Hematopoietic multipotent progenitor cell treated with erythropoietin and hydrocortisone succinate and interleukin-3 and kit ligand, for 8 days (in vitro differentiated cells): ENCODE measurements at places on chromosomes 3 and 15.

- no peak for DNase-seq
Observed at GRCh38 chr3:43366481-43366880, 80.1 kb downstream of the SNRK start.

GRCh38 chr15:39176030-39176429 is 404.8 kb upstream of the THBS1 start:
- DNase-seq, result no peak

DNA sequence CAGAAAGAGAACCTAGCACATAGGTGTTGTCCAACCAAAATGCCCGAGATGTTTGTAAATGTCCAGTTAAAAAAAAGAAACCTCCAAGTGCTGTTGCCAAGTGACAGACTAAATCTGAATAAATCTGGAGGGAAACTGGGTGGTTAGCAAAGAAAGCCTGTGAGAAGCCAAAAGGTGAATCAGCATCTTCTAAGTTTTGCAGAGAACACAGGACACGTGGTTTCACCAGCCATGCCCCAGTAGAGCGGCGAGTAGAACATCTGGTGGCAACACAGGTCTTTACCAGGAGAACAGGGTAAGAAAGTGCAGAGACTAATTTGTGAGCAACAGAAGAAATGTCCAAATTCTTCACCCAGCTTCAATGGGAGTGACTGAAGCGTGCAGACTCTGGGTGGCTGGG is 986.0 kb downstream of the ROBO2 start:
- no peak for DNase-seq

- DNase-seq, result no peak
Observed at GRCh38 chr3:59690886-59691285, 641.1 kb upstream of the CFAP20DC start.

GRCh38 chr15:56672721-56673120 is 60.6 kb downstream of the ZNF280D start:
- no peak for DNase-seq

DNA sequence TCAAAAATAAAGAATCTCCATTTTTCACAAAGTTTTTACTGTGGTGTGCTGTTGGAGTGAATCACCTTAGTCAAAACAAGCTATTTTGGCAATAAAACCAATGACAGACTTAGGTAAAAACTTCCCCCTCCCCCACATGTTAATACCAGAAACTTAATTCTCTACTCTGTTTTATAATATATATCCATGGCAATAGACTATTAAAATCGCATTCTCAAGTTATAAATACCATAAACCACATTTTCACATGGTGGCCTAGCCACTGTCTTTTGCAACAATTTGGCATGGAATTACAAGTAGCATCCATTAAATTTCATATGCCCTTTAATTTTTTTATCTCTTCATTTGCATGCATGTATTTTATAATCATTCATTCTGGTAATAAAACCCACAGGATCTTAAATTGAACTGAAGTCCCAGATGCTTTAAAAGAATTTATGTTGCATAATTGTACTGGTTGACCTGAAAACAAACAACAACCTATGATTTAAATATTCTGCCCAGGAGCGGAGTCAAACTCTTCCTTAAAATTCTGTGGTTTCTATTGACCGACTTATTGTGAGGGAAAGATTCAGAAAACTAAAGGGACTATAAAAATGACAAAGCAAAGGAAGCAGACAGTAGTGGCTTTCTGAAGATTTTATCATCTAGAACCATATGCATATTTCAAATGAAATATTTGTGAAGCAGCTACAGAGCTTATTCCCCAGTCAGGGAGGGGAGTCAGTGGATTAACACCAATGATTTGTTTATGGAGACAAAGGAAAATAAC is 229.0 kb upstream of the TBL1XR1 start:
- DNase-seq, result peak; percentile 4

DNA sequence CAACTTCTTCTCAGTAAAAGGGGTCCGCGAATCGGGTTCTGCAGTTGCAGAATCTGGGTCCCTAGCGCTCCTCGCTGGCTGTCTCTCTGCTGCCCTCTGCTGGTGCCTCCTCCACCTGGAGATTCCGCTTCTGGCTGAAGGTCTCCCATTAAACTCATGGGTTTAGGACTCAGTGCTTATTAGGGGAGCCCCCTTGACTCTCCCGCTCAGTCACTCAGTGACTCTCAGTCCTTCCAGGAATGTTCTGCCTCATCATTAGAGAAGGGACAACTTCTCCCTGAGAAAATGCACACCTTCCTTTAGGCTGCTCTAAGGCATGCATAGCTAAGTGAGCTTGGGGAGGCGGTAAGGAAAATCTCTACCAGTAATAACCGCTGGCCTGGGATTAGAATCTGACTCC is 7.1 kb downstream of the CPN2 start:
- peak; percentile 63 for DNase-seq

DNA sequence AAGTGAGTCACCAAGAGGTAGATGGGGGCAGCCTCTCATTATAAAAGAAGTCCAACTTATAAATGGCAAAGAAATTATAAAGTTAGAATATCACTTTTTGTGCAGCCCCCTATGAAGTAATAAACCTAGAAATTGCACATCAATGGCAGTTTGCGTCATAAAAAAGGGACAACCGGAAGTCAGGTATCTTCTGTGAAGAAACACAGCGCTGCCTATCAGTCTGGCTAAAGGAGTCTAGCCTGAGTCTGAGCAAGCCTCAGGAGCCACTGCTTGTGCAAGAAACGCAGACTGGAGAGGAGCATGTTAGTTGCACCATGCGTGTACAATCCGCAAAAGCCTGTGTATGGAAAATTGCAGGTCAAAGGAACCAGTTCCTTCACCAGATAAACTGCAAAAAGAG is 178.4 kb downstream of the ARRDC4 start:
- DNase-seq, result no peak

DNA sequence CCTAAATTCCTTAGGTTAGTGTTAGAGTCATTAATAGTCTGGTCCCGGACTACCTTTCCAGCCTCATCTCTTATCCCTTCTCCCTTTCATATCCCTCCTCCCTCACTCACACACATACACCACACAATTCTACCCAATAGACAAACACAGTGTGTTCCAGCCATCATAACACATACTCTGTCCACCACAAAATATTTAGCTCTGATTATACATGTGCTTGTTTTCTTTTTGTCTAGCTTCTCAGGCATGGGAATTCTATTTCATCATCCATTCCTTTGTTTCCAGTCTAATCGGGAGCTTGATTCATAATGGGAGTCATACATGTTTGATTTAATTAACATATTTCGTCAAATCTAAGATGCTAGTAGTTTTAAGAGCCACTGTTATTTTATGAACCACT is 161.8 kb upstream of the BFSP2 start:
- DNase-seq, result no peak

GRCh38 chr3:72846166-72846565 is 2.1 kb downstream of the SHQ1 start:
- no peak for DNase-seq

- no peak for DNase-seq
Observed at GRCh38 chr15:65766422-65767263, 25.4 kb downstream of the DENND4A start.

- DNase-seq, result peak; percentile 65
Observed at GRCh38 chr15:23642413-23643044, 5.1 kb downstream of the MAGEL2 start.

DNA sequence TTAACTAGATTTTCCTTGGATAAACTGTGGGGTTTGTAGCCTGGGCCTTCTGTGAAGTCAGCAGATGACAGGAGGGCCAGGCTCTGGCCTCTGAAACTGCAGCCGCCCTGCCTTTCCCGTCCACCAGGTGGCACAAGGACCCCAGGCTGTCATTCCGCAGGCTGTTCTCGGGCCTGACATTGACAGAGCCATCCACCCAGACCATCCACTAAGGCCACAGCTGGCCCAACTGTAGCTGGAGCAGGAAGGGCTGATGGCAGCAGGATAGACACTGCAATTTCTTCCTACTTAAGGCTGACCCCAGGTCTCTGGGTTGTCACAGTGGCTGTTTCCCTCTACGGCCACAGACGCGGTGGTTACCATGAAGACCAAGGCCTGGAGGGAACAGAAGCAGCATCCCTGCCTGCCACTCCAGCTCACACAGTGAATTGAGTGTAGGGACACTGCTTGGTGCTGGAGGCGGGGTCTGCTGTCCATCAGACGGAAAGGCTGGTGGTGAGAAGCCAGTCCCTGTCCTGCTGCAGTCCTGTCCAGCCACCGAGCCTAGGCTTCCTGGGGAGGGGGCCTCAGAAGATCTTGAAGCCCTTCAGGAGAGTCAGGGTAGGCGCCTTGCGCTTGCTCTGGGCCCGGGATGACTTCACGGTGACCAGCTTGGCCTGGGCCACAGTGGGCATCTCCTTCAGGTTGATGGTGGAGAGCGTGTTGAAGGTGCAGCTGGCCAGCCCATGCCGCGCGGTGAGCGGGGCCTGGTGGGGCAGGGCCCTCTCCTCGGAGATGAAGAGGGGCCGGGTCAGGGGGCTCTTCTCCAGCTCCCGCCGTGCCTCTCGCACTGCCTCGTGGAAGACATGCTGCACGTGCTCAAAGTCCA is 9.4 kb downstream of the SLC51B start:
- DNase-seq, result peak; percentile 59

DNA sequence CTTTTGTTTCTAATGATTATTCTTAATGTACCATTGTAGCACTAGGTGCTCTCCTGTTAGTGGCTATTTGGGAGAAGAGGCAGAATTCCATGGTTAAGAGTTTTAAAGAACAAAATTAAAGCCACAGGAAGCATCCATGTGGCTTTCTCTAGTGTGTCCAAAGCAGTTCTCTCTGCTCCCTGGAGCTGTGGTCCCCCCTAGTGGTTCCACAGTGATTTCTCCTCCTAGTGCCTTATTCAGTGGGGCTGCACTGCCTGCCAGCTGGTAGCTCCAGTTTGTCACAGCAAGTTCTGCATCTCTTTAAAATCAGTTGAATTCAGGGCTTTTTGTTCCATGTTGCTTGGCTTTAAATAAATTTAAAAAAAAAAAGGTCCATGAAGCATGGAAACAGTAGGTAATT is 39.6 kb upstream of the FAM98B start:
- DNase-seq, result peak; percentile 32

- no peak for DNase-seq
Observed at GRCh38 chr3:173747427-173747826, 349.9 kb downstream of the NLGN1 start.

GRCh38 chr15:40163657-40164416 is 3.0 kb downstream of the BUB1B start:
- DNase-seq, result no peak

DNA sequence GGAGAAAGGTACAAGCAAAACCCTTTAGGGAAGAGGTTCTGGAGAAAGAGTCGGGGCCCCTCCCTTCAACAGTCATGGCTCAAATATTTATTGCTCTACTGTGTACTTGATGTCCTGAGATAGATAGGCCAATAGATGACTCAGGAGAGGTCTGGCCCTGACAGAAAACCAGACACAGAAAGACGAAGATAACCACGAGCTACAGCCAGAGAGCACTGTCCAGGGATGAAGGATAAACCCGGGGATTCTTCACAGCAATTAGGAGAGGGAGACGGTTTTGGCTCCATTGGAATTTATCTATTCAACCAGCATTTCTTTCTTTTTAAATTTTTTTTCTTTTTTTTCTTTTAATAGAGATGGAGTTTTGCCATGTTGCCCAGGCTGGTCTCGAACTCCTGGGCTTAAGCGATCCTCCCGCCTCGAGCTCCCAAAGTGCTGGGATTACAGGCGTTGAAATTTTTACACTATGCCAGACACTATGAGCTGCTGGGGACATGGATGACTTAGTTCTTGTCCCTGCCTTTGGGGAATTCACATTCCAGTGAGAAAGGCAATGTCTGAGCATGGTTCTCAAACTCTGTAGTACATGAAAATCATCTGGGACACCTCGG is 4.6 kb upstream of the CIDEC start:
- peak; percentile 66 for DNase-seq

DNA sequence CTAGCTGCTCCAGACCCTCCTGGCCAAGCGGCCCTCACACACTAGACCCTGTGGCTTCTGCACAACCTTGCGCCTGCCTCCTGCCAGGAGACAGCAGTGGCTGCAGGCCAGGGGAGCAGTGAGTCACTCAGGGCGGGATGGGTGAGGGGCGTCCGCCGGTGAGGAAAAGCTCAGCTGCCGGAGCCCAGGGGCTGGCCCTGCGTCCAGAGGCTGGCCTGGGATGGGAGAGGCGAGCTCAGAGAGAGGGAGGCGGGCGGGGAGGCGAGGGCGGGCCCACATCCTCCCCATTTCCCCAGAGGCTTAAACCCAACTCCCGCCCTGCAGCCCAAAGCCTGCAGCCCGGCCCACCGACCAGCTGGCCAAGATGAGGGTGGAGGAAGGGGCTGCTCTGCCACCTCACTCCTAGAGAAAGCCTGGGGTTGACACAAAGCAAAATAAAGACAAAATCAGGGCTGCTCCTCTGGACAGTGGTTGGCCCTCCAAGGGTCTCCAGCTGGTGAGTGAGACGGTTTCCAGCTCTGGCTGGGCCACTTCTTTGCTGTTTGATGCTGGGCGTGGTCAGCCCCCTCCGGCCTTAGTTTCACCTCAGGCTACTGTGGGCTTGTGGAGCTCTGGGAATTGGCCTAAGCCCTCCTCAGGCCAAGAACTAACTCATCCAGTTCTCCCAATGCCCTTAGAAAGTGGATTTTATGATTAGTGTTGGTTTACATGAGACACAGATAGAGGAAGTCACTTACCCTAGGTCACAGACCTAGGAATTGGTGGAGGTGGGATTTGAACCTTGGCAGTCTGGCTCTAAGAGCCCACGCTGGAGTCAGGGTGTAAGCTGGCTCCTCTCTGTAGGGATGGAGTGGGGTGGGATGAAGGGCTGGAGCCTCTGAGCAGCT is 50.6 kb downstream of the IQSEC1 start:
- DNase-seq, result no peak

- DNase-seq, result no peak
Observed at GRCh38 chr15:49506341-49506740, 83.3 kb downstream of the FGF7 start.
